ENCODE measurements at places on chromosomes 1 and 21. TPM values are rescaled to one million over a fixed set of nuclear protein-coding genes. Genes with fewer than 3 reads are reported as not detected.

TRIM17 gene
- 1.4 TPM for polyA plus RNA-seq

DNA sequence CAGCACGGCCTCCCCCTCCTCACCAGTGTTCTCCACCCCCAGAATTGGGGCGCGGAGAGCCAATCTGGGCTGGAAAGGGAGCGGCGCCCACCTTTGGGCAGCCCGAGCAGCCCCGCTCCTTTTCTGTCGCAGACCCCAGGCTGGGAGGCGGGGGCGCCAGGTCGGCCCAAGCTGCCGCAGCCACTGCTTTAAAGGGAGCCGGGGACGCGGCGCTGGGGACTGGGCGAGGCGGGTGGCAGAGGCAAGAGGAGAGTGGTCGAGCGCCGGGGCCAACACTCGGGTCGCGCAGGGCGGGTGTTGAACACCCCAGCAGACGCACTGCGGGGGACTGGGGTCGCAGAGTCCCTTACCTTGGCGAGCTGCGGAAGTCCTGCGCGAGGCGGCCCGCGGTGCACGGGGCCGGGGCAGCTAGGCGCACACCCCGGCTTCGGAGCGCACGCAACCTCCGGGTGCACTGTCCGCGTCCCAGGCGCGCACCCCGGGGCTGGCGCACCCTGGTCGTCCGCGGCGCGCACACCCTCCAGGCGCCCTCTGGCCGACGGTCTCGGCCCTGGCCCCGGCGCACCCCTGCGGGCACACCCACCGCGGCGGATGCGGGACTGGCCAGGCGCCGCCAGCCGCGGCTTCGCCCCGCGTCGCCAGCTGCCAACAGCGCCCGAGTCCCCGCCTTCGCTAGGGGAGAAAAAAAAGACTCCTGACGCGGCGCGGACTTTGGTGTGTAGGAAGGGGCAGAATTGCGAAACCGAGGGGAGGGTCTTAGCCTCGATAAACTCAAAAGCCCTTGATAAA lies at the start of gene KANK4:
Gene KANK4, minus strand, starts transcription at position 679 of the 789 bp plus-strand sequence. CDS start 37,870 bp downstream, outside the sequence.
- peak within 1 kb of the TSS; percentile 92 for H3K4me3 ChIP-seq
- DNase-seq, result peak; percentile 78
- H3K4me1 ChIP-seq, result no peaks in the 10 kb centered on the region
- H3K27ac ChIP-seq, result no peak within 1 kb of the TSS
- H3K27me3 ChIP-seq, result peaks cover 55% of the 10 kb centered on the region

GRCh38 chr1:100921110-100921706 lies 25.3 kb downstream of the SLC30A7 start:
- H3K27me3 ChIP-seq, result no peaks in the 10 kb centered on the region
- no peak overlapping the region for H3K4me3 ChIP-seq
- no peaks in the 10 kb centered on the region for H3K4me1 ChIP-seq
- no peak overlapping the region for H3K27ac ChIP-seq

GRCh38 chr1:61757950-61758349 lies 15.7 kb downstream of the PATJ start:
- no peak for DNase-seq
- H3K27ac ChIP-seq, result peak overlapping the region; percentile 42
- peaks cover 18% of the 10 kb centered on the region for H3K4me1 ChIP-seq
- no peaks in the 10 kb centered on the region for H3K36me3 ChIP-seq

GRCh38 chr1:33653226-33653625 lies 180.8 kb downstream of the ZSCAN20 start:
- H3K36me3 ChIP-seq, result no peaks in the 10 kb centered on the region
- DNase-seq, result no peak
- no peak overlapping the region for H3K27ac ChIP-seq
- H3K27me3 ChIP-seq, result no peaks in the 10 kb centered on the region
- H3K4me1 ChIP-seq, result no peaks in the 10 kb centered on the region

DNA sequence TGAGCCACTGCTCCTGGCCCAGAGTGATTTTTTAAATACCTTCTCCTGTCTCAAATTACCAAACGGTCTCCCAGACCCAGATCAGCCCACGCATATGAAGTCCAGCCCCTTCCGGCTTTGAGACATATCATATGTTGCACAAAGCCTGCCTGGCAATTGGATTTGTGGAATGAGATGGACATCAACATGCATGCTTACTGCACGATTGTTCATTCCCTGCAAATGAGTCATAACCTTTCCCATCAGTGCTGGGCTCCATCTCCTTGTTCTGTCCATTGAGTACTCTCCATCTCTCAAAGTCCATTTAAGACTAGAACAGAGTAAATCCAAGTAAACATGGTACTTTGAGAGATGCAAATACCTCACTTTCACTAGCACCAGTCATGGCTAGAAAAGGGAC lies 612.2 kb upstream of the USP24 start:
- H3K36me3 ChIP-seq, result no peaks in the 10 kb centered on the region
- no peak overlapping the region for H3K4me3 ChIP-seq
- no peaks in the 10 kb centered on the region for H3K4me1 ChIP-seq
- H3K27me3 ChIP-seq, result no peaks in the 10 kb centered on the region

All from GM23338 (cell line).